ENCODE measurements at places on chromosomes 12 and 14.

- no peak for DNase-seq
These were observed 477 bp upstream of the DDX47 start for GRCh38 chr12:12812618-12813119.

GRCh38 chr12:117298648-117299225 is 62.7 kb downstream of the NOS1 start:
- no peak for DNase-seq

DNA sequence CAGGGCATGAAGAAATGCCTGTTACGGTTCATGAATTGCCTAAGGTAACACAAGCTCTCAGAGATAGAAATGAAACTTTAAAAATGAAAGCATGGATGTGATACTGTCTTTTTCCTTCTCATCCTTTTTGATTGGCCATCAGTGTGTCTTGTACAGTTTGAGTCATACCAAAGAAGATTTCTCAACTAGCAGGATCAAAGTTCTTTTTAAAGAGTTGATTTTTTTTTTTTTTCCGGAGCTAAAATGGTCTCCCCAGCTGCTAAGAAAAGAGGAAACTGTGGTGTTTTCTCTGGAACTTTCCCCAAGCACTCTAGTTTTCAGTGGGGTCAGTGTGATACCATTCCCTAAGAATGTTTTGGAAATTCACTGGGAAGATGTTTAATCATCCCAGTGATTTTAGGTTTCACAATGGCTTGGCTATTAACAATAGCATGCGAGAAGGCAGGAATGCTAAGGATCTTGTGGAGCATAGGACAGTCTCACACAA is 105.0 kb downstream of the ETNK1 start:
- DNase-seq: no peak

DNA sequence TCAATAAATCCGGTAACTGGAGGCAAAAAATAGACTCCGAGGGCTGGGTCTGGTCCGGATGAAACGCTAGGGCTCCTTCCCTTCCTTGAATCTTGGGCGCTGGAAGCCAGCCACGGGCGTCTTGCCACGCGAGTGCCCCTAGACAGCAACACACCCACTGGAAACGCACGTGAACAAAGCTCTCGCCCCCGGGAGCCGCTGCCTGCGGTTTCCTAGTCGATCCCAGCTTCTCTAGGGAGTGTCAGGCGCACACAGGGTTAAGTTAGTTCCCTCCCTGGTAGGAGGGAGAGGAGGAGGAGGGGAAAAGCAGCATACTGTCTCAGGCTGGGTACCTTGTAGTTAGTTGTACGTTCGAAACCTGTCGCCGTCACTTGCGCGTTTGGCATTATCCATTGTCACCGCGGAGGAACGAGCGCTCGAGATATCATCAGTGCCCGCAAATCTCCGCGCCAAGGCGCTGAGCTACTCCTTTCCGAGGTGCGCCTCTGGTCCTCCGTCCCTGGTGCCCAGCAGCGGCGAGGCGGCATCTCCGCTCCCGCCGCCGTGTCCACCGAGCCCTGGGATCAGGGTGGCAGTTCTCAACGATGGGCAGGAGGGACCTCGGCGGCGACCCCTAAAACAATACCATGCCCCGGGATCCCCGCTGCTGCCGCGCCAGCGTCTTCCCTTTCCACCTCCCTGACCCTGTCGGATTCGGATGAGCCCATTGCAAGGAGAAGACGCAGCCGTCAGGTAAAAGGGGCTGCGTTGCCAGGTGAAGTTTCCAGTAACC is at the start of gene FLRT2:
Gene FLRT2 (plus strand): TSS at position 342 of the 772 bp plus-strand sequence. CDS start 91,371 bp downstream, outside the sequence.
- no peak for DNase-seq

- no peak for DNase-seq
These were observed 15.4 kb downstream of the BHLHE41 start for GRCh38 chr12:26109343-26109881.

DNA sequence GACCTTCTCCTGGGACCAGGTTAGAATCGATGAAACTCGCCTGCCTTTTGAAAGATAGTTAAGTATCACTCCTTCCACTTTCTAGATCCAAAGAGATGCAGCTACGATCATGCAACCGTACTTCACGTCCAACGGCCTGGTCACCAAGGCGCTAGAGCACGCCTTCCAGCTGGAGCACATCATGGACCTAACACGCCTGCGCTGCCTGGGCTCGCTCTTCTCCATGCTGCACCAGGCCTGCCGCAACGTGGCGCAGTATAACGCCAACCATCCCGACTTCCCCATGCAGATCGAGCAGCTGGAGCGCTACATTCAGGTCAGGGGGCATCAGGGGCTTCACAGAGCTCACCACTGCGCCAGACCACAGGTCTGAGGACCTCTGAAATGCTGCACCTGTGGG is 51.4 kb downstream of the DYNC1H1 start:
- no peak for DNase-seq

GRCh38 chr14:92737619-92738188 is 10.7 kb downstream of the LGMN start:
- DNase-seq: no peak

- DNase-seq: no peak
These were observed 12.8 kb upstream of the RILPL1 start for GRCh38 chr12:123546281-123546680.

DNA sequence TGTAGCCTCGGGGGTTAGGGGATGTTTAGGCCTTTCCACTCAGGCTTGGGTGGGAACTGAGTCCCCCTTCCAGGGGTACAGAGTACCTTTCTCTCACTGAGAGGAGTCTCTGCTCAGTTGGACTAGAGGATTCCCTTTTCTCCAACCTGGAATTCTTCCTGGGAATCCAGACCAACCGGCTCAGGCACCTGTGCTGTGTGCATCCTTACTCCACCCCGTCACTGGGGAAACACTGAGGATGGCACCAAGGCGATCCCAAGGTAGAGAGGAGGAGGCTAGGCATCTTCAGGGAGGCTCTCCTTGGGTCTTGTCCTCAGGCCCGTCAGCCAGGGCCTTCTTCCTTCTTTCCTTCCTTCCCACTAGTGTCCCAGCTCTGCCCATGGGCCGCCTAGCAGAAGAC is 871 bp upstream of the TGM1 start:
- no peak for DNase-seq

- DNase-seq: no peak
These were observed 173.7 kb downstream of the STXBP6 start for GRCh38 chr14:24875991-24876878.

GRCh38 chr12:105745811-105746210 is 392.9 kb downstream of the NUAK1 start:
- DNase-seq: no peak

Data from NCI-H1092 (cell line).